ENCODE measurements at places on chromosomes 12 and 14.

- no peak for DNase-seq
These were observed 34.2 kb upstream of the EML1 start for GRCh38 chr14:99758872-99759545.

- DNase-seq, result no peak
These were observed 6.8 kb downstream of the KNTC1 start for GRCh38 chr12:122533856-122534255.

- DNase-seq, result no peak
These were observed 37.1 kb upstream of the SNX6 start for GRCh38 chr14:34667007-34667406.

DNA sequence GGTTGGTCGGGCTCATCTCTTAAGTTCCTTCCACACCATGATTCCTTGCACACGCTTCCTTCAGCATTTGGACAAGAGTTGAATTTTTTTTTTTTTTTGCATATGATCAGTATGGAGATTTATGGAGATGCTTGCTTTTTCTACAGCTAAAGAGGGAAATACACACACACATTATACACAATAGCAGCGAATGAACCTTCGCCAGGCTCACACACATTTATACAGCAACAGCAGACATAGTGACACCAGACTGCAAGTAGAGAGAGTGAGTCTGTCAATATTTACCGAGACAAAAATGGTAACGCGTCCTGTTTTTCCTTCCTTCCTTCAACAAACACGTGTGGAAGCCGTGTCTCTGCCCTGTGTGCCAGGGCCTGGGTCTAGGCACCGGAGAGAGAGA, 897.9 kb downstream of the BCL11B start:
- DNase-seq, result no peak

DNA sequence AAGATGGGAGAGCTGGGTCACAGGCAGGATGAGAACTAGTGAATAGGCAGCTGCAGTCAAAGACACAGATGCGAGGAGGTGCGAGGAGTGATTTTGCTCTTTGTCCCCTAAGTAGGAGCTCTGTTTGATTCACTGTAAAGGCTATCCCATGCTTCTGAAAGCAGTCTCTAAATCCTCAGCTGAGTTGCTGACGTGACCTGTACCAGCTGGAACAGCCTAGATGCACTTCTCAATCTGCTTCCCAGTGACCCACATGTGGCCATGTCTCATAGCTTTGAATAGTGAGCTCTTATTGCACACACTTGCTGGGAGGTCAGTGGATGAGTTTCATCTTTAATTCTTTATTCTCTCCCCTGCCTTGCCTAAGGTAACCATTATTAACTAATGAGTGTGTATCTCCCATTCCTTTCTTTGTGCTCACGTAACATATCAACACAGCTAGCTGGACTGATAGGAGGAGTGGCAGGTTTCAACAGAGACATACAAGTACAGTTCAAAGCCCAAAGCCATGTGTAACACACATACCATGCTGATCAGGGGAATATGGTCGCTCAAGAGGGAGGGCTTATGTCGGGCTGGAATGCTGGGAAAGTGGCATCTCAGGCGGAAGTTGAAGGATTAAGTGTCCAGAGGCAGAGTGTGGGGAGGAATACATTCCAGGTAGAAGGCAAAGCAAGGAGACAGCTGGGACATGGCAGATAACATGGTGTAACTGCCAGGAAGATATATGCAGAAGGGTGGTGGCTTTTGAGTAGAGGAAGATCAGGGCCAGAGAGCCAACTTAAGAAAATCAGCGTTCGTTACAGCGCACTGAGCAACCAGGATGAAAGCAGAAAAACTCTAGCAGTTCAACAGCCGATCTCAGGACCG, 15.4 kb upstream of the YY1 start:
- DNase-seq, result no peak

GRCh38 chr12:7411343-7411742, 32.6 kb downstream of the CD163L1 start:
- DNase-seq, result no peak

DNA sequence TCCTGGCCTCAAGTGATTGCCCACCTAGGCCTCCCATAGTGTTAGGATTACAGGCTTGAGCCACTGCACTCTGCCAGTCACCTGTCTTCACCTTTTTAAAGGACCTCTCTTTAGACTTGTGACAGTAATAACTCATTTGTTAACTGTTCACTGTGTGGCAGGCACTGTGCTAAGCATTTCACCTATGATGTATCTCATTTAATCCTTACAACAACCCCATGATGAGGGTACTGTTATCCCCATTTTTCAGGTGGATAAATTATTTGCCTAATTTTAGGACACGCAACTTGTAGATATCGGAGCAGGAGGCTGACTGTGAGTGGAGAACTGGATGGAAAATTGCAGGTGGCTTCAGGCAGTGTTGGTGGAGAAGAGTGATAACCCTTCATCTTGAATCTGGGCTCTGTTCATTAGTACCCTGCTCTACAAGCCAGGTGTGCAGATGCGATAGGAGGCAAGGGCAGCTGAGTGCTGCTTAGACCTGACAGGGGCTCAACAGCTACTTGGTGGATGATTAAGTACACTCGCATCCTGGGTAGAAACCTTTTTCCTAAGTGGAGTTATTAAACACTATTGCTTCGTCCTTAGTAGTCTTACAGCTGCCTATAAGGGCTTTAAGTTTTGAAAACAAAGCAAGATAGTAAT, 2.7 kb downstream of the TCTN1 start:
- DNase-seq, result no peak

GRCh38 chr12:103442182-103442555, 53.6 kb downstream of the C12orf42 start:
- DNase-seq, result no peak

DNA sequence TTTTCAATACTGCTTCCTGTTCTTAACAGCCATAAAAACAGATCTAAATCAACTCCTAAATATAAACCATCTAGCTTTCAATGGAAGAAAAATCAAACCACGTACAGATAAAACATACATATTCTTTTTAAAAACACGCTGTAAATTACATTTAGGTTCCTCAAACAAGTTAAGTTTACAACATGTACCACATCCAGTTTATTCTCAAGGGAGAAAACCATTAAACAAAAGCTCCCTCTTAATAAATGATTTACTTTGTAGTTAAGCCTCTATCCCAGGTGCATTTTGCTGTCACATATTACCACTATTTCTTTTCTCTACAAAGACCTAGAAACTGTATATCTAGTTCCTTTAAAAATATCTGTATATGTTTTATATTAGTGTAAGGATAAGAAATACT, 3.1 kb downstream of the NUMB start:
- DNase-seq, result no peak

GRCh38 chr12:129614221-129614885, 289.5 kb downstream of the TMEM132D start:
- no peak for DNase-seq

DNA sequence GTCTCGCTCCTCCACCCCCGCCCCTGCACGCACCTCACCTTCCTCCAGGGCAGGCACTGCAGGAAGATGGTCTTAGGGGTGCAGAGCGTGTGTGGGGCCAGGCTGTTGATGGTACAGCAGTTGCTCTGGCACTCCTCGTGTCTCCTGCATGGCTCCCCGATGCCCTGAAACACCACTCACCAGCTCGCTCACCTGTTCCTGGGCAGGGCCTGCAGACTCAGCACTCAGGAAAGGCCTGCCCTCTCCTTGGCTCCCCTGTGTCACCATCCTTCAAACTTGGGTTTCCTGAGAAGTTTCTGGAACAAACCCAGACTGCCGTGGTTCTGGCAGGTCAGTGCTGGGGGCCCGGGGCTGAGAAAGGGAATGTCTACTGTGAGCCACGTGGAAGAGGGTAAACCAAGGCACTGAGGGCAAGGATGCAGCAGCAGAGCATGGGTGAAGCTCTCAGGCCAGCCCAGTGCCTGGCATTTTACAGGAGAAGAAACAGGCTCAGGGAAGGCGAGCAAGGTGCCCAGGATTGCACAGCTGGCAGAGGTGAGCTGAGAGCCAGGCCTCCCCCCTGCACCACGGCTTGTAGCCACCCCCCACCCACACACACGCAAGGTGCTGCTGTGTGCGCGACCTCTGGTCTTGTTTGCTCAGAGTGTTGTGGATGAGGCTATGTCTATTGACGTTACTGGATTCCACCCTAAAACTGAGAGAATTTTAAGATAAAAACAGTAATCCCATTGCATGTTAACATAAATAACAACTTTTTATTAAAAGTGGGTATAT, 5.5 kb downstream of the LRCOL1 start:
- no peak for DNase-seq

DNA sequence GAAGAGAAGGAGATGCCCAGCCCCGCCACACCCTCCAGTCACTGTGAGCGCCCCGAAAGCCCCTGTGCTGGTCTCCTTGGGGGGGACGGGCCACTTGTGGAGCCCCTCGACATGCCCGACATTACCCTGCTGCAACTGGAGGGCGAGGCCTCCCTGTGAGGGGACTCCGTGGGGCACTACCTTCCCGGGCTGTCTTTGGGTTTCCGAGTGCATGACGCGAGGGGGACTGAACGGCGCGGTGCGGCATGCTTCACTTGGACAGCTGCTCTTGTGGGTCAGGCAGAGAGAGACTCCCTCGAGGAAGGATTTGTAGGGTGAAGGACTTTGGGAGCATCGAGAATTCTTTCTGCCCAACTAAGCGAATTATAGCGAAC, 1.1 kb downstream of the CCDC184 start:
- DNase-seq, result no peak

GRCh38 chr12:47729233-47729632, 3.9 kb upstream of the ENDOU start:
- no peak for DNase-seq

DNA sequence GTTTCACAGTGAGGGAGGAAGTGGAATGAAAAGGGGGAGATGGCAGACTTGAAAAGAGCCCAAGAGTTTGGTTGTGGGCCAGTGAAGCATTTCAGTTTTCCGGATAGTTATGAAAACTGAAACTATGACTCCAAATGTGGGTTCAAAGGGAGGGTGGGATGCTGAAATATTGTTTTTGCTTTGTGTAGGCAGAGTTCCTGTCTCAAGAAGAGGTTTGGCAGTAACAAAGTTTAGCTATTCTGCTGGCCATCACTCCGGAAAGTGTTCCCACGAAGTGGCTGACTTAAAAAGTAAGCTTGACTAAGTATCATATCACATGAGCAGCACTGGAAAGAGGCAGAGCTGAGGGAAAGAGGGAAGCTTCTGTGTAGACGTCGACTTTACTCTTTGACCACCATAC, 85.2 kb downstream of the CAND1 start:
- no peak for DNase-seq

DNA sequence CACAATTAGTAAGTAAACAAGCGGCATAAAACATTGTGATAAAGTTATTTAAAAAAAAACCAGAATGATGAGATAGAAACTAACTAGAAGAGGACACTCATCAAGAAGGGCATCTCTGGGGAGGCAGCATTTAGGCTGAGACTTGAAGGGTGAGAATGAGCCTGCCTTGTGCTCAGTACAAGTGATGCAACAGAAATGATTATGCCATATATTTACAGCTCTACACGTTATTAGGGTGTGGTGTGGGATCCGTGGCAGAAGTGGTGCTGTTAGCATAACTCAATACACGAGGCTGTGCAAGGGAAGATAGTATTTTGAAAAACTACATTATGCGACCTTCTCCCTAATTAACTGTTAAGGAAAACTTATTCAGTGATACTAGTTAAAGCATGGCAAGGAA, 178.5 kb upstream of the ATF7IP start:
- DNase-seq, result no peak

DNA sequence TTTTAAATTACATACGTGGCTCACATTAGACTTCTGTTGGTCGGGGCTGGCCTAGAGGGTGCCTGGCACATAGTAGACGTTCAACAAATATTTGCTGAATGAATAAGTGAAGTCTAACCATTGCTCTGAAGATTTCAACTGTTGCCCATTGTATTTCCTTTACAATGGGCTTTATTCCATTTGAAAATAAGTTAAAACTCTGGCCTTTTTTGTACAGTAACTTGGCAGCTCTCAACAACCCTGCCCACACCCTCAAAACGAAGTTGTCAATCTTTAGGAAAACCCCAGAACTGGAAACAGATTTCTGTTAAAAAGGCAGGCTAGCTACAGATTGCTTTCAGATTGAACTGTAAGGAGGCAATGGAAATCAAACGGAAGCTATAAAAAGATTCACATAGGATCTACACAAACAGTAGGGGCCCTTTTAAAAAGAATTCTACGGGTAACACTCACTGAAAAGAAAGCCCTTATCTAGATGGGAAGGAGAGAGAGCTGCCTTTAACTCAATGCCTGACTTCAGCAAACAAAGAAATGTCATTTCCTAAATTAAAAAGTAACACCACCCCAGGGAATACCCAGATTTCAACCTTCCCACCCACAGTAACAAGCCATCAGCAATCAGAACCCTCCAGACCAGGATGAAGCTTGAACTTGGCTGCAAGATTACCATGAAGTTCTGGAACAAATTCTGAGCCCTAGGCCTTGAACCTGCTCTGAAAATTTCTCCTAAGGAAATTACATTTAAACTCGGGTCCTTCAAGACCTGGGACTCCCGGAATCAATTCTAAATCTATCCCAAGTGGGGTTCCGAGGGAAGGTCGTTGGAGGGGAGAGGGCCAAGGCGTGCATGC, 1.4 kb downstream of the WSB2 start:
- DNase-seq, result no peak

DNA sequence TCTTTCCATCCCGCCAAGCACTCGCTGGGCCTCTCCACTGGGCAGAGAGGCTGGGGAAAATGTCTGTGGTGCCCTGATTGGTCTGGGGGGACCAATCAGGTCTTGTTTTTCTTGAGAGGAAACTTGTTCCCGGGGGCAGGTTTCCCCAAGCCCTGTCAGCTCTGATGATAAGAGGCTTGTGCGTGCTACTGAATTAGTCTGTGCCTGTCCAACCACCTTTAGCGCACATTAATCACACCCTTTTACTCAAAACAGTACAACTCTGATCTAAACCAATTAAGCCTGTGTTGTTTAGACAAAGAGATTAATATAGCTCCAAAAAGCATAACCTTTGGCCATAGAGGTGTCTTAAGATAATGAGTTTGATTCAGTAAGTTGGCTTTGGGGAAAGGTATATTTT, 580.4 kb downstream of the VRK1 start:
- DNase-seq, result no peak

DNA sequence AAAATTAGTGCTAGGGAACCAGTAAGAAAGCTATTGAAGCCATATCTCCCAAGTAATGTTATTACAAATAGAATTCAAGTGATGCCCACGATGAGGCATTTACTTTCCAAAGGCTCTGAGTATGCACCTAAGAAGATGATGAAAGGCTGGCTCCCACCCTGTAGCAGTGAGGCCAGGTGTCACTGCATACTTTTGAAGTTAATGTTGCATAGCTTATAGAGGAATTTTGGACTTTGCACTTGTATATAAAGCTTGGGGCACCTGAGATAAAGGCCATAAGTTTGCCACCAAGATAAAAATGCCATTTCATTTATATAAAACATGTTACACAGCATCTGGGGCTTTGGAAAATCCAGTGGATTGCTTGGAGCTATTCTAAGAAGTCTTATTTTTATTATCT, 96.2 kb downstream of the PTPRB start:
- peak; percentile 37 for DNase-seq

All from LoVo (cell line).